Activated CD4-positive, alpha-beta memory T cell treated with anti-CD3 and anti-CD28 coated beads, Interleukin-2, amount 10 ng/mL, durations not matched to agents 7 days and 5 days (primary cell): ENCODE measurements at places on chromosomes 7 and 10. TPM values are rescaled to one million over a fixed set of nuclear protein-coding genes. Genes with fewer than 3 reads are reported as not detected.

GRCh38 chr7:139775829-139776266, 1.9 kb downstream of the HIPK2 start:
- peak overlapping the region; percentile 96 for H3K27ac ChIP-seq
- H3K4me3 ChIP-seq: peak overlapping the region; percentile 98
- DNase-seq: peak; percentile 68
- H3K27me3 ChIP-seq: peaks cover 17% of the 10 kb centered on the region
- H3K4me1 ChIP-seq: peaks cover 57% of the 10 kb centered on the region

DNA sequence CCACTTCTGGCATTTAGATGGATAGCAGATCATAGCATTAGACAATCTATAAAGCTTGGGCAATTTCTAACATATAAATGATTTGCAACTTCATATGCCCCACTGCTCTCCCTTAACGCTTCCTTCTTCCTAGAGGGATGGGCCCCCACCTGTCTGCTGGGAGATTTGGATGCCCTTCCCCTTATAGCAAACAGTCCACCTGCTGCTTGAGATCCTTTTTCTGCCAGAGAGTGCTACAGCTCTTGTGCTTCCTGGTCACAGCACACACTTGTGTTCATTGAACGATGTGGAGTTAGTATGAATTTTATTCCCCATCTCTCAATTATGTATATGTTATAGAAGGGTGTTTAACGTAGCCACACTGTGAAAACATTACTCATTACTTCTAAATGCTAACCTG, 10.4 kb upstream of the PCGF5 start:
- H3K27me3 ChIP-seq: no peaks in the 10 kb centered on the region
- H3K4me1 ChIP-seq: peaks cover 43% of the 10 kb centered on the region
- no peak overlapping the region for H3K4me3 ChIP-seq

- no peaks in the 10 kb centered on the region for H3K27me3 ChIP-seq
- no peaks in the 10 kb centered on the region for H3K36me3 ChIP-seq
- H3K27ac ChIP-seq: no peak overlapping the region
- DNase-seq: no peak
- H3K4me1 ChIP-seq: peaks cover 2% of the 10 kb centered on the region
Measured at GRCh38 chr10:97550336-97551149, 22.0 kb upstream of the ANKRD2 start.

CUBN gene
- total RNA-seq: 0.80 TPM

CAV1 gene
- 0.38 TPM for total RNA-seq

DNA sequence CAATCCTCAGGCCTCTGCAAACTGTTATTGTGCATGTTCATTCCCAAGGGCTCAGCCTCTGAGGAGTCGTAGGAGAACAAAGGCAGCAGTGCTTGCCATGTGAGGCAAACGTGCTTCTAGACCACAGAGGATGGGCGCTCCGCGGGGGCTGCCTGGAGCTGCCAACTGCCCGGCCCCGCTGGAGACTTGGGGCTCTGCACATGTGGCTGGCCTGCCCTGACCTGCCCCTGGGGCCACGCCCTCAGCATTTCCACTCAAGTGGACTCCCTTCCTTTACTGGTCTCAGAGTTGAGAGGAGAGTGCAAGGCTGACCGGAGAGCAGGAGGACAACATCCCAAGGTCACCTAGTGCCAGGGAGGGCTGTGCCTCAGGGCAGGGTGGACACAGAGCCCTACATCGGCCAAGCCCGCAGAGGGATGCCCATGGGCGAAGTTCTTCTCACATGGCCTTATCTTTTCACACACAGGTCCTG, 222.3 kb upstream of the ZNF32 start:
- no peaks in the 10 kb centered on the region for H3K27me3 ChIP-seq
- DNase-seq: no peak
- no peak overlapping the region for H3K4me3 ChIP-seq
- H3K27ac ChIP-seq: no peak overlapping the region
- H3K4me1 ChIP-seq: no peaks in the 10 kb centered on the region
- no peaks in the 10 kb centered on the region for H3K36me3 ChIP-seq

OR6V1 gene
- not detected for total RNA-seq

DNA sequence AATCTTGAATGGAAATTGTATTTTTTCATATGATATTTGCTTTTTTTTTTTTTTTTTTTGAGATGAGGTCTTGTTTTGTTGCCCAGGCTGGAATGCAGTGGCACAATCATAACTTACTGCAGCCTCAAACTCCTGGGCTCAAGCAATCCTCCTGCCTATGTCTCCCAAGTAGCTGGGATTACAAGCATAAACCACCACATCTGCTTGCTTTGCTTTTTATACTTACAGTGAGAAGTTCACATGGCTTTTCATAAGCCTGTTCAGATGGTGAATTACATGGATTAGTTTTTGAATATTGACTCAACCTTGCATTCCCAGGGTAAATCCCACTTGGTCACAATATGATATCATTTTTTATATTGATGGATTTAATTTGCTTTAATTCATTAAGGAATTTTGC, 22.0 kb downstream of the LRRD1 start:
- H3K27ac ChIP-seq: no peak overlapping the region
- peaks cover 15% of the 10 kb centered on the region for H3K27me3 ChIP-seq
- no peaks in the 10 kb centered on the region for H3K36me3 ChIP-seq
- H3K4me3 ChIP-seq: no peak overlapping the region
- peaks cover 5% of the 10 kb centered on the region for H3K4me1 ChIP-seq

GRCh38 chr10:60810437-60811182, 32.3 kb downstream of the CDK1 start:
- no peaks in the 10 kb centered on the region for H3K4me1 ChIP-seq
- no peaks in the 10 kb centered on the region for H3K27me3 ChIP-seq
- no peak overlapping the region for H3K27ac ChIP-seq

BTRC gene
- 14.4 TPM for total RNA-seq

GRCh38 chr10:53314876-53315275, 542.3 kb upstream of the MBL2 start:
- no peaks in the 10 kb centered on the region for H3K27me3 ChIP-seq
- H3K36me3 ChIP-seq: no peaks in the 10 kb centered on the region
- H3K4me1 ChIP-seq: no peaks in the 10 kb centered on the region

- peaks cover 15% of the 10 kb centered on the region for H3K4me1 ChIP-seq
- no peak within 1 kb of the TSS for H3K4me3 ChIP-seq
- H3K27ac ChIP-seq: no peak within 1 kb of the TSS
- H3K36me3 ChIP-seq: peaks cover 2% of the 10 kb centered on the region
- peak; percentile 98 for DNase-seq
Measured at GRCh38 chr7:135509839-135510591, at the start of gene CNOT4. TSS of gene CNOT4 (minus strand) at chr7:135510102. CDS start at chr7:135438331, 71,771 bp downstream.

DNA sequence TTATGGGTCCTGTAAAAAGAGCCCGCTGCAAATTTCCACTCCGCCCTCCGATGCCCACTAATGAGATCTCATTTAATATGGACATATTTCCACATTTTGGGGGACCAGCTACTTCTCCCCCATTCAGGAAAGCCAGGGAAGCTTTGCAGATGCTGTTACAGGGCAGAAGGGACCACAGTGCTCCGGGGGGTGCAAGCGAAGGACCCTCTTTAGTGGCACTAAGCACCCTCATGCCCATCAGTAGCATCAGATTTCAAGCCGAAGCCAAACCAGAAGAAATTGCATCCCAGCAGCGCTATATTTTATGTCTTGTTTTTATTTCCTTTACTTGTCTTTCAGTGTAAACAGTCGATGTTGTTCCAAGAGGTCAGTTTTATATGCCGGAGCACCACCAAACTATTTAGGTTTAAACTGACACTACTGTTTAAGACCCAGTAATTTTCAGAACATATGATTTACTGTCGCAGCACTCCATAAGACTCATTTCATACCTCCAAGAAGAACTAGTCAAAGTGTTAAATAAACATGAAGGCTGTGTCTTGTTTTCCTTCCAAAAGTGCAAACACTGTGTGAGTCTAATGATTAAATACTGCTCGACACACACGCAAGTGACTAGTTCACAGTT, 122.2 kb upstream of the MGMT start:
- DNase-seq: no peak
- no peak overlapping the region for H3K27ac ChIP-seq
- no peaks in the 10 kb centered on the region for H3K27me3 ChIP-seq
- no peaks in the 10 kb centered on the region for H3K4me1 ChIP-seq
- H3K4me3 ChIP-seq: no peak overlapping the region

DNA sequence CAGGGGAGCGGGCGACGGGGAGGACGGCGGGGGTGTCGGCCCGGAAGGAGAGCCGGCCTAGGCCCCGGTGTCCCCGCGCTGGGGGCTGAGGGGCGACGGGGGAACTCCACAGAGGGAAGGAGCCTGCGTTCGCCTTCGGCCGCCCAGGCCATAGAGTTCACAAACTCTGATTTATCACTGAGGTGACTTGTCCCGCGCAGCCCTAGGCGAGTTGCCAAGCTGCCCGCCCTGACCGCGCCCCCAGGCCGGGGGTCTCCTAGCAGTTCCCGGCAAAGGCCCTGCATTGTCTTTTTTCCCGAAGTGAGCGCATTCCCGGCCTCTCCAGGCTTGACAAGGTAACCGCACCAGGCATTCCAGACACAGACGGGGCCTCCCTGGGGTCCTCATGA, 2.9 kb upstream of the NKX6-2 start:
- DNase-seq: no peak
- H3K27me3 ChIP-seq: peaks cover 7% of the 10 kb centered on the region
- H3K36me3 ChIP-seq: no peaks in the 10 kb centered on the region
- H3K4me3 ChIP-seq: no peak overlapping the region
- H3K27ac ChIP-seq: no peak overlapping the region
- no peaks in the 10 kb centered on the region for H3K4me1 ChIP-seq

C10orf67 gene
- total RNA-seq: not detected

CFAP70 gene
- 0.70 TPM for total RNA-seq

FBXO24 gene
- 1.8 TPM for total RNA-seq

GRCh38 chr7:22572937-22573336, 72.9 kb upstream of the STEAP1B start:
- H3K27ac ChIP-seq: no peak overlapping the region
- peaks cover 9% of the 10 kb centered on the region for H3K36me3 ChIP-seq
- H3K4me1 ChIP-seq: peaks cover 10% of the 10 kb centered on the region
- no peak for DNase-seq

EFCAB10 gene
- total RNA-seq: not detected

- no peaks in the 10 kb centered on the region for H3K36me3 ChIP-seq
- H3K27ac ChIP-seq: no peak overlapping the region
- H3K4me1 ChIP-seq: no peaks in the 10 kb centered on the region
- no peaks in the 10 kb centered on the region for H3K27me3 ChIP-seq
Measured at GRCh38 chr7:107381453-107381852, 88.4 kb upstream of the GPR22 start.

- no peak overlapping the region for H3K4me3 ChIP-seq
- DNase-seq: no peak
- no peak overlapping the region for H3K27ac ChIP-seq
- H3K4me1 ChIP-seq: no peaks in the 10 kb centered on the region
- H3K36me3 ChIP-seq: no peaks in the 10 kb centered on the region
Measured at GRCh38 chr7:141304291-141304690, 230.4 kb downstream of the TMEM178B start.

TET1 gene
- 1.6 TPM for total RNA-seq
